ENCODE measurements at places on chromosomes 2 and 18.
A peak's percentile ranks its signal among the peaks of the same experiment; 100 is the strongest.

DNA sequence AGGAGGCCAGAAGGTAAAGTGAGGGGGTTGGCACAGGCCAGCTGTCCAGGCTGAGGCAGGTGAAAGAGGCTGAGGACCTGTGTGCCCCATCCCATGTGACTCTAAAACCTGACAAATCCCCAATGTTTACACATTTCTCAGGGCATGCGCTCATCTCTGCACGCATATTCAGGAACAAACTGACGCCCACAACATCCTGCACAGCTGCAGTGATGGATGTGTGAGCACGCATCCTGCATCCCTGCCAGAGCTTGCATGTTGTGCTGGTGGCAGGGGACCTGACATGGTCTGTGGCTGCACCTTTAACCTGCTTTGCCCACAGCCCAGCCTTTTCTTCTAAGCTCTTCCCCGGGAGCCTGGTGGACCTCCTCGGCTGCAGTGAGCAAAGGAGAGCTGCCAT is 83.1 kb downstream of the FBXO15 start:
- DNase-seq = no peak

- no peak for DNase-seq
These were observed 181.2 kb downstream of the TNS1 start for GRCh38 chr2:217821536-217822147.

DNA sequence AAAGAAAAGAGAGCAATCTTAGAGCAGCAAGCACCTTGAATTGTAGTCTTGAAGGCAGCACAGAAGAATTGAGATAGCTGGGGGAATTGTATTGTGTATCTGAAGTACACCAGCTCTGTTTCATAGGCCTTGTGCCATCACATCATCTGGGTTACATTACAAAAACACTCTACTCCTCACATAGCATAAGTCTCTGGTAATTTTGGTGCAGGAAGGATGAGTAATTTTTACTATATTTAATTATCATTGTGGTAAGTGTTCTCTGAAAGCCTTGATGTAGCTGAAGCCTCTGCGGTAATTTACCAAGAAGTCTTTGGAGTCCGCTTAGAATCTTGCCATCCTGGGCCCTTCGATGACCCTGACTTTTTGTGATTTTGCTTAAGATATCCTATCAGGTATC is 291.1 kb downstream of the ARHGAP15 start:
- no peak for DNase-seq

GRCh38 chr2:68027959-68028358 is 34.8 kb downstream of the C1D start:
- no peak for DNase-seq

GRCh38 chr18:44651478-44651877 is 29.2 kb upstream of the SETBP1 start:
- DNase-seq = no peak

DNA sequence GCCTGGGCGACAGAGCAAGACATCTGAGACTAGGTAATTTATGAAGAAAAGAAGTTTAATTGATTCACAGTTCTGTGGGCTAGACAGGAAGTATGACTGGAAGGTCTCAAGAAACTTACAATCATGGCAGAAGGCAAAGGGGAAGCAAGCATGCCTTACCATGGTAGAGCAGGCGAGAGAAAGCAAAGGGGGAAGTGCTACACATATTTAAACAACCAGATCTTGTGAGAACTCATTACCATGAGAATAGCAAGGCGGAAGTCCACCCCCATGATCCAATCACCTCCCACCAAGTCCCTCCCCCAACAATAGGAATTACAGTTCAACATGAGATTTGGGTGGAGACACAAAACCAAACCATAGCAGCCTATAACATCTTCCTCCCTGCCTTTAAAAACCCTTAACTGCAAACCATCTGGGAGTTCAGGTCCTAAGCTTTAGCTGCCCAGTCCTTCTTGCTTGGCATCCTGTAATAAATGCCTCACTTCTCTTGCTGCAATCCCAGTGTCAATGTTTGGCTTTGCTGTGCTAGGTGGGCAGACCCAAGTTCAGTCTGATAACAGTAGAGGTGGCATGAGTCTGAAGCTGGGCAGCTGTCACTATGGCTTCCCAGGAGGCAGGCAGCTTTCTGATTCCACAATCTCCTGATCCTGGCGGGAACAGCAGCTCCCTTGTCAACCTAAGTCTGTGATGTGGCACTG is 11.2 kb upstream of the SP5 start:
- DNase-seq = no peak

- DNase-seq = no peak
These were observed 2.3 kb downstream of the CETN1 start for GRCh38 chr18:582465-582864.

- DNase-seq = no peak
These were observed 1.5 kb downstream of the RND3 start for GRCh38 chr2:150485871-150486538.

DNA sequence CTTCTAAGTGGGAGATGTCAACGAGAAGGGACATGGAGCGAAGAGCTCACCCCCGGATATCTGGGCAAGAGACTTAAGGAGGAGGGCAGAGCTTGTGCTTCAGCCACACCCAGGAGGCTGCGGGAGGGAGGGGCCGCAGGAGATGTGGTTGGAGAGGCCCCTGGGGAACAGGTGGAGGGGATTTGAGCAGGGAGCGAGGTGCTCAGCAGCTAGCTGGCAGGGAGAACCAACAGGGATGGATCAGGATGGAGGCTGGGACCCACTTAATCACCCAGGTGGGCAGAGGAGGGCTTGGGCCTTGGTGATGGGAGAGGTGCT is 78.3 kb downstream of the MBP start:
- DNase-seq = no peak

- DNase-seq = no peak
These were observed 55.8 kb upstream of the TNP1 start for GRCh38 chr2:216915557-216916150.

DNA sequence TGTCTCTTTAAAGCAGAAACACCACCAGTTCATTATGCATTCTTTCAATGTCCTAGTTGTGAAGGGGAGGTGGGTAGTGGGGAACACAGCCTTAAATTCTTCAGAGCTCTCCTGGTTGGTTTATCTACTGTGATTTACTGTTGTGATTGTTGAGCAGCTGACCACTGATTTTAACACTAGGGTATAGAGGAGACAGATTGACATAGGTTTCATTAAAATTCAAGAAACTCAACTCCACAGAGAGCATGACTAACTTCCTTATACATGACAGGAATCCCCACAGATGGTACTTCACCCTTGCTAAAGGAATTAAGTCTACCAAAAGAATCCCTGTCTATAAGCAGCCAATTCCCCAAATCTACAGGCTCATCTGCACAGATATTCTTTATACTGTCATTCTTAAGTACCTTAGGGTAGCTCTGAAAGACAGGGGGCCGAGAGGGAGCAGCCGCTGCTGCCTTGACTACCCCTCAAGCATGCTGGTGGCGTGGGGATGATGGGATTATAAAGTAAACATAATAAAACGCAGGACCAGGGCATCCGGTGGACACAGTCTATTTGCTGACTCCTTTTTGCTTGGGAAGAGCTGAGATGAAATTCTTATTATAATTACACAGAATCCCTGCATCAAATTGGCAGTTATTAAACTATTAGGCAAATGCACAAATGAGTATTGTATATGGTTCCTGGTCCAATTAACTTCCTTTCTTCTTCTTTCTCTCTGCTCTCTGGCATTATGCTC is 1377.6 kb upstream of the PIK3C3 start:
- no peak for DNase-seq

GRCh38 chr18:63844254-63844653 is 43.3 kb upstream of the SERPINB2 start:
- DNase-seq = no peak

- peak; percentile 76 for DNase-seq
These were observed 89.4 kb upstream of the TAF1B start for GRCh38 chr2:9753665-9754531.

DNA sequence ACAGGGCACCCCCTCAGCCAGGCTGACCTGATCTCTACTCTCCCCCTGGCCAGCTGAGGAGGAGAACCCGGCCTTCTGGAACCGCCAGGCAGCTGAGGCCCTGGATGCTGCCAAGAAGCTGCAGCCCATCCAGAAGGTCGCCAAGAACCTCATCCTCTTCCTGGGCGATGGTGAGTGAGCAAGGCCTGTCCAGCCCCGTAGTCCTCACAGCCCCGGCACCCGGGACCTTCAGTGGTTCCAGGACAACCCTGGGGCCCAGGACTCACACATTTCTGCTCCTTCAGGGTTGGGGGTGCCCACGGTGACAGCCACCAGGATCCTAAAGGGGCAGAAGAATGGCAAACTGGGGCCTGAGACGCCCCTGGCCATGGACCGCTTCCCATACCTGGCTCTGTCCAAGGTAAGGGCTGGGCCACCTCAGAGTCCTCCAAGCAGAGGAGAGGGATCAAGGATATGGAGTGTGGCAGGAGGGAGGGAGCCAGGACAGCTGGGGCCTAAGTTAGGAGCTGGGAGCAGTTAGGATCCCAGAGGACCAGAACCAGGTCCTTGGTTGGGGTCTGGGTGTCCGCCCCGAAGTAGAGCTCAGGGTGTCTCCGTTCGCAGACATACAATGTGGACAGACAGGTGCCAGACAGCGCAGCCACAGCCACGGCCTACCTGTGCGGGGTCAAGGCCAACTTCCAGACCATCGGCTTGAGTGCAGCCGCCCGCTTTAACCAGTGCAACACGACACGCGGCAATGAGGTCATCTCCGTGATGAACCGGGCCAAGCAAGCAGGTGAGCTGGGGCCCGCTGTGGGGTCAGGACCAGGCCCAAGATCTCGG is 555 bp downstream of the ALPI start:
- no peak for DNase-seq

GRCh38 chr2:166610180-166610912 is 116.3 kb upstream of the SCN7A start:
- DNase-seq = no peak
